NAMALWA (cell line): ENCODE measurements at places on chromosomes 16 and 17.

DNA sequence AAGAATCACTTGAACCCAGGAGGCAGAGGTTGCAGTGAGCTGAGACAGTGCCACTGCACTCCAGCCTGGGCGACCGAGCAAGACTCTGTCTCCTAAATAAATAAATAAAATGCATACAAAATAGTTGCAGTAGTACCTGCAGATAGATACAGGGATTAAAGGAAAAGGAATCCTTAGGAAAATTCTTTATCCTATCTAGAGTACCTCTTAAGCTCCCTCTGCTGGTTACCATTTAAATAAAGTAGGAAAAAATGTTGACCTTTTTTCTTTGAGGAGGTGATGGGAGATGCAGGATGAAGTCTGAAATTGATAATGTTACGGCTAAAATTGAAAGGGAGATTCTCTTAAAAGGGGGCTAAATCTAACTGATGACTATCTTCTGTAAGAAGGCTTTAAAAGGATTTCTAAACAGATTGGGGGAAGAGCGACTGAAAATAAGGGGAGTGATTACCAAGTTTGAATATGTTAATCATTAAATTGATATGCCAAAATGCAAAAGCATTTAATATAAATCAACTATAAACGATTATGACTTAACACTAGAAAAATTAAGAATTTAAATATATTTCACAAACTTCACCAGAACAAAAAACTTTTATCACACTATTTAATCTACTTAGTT is 29.4 kb downstream of the C16orf87 start:
- DNase-seq, result no peak

- DNase-seq, result no peak
Measured at GRCh38 chr17:28533091-28533807, 19.2 kb downstream of the UNC119 start.

GRCh38 chr17:8793649-8794048 is 5.5 kb downstream of the MFSD6L start:
- DNase-seq, result no peak

GRCh38 chr16:55500530-55501011 is 8.3 kb upstream of the LPCAT2 start:
- DNase-seq, result no peak
